Iris pigment epithelial cell (primary cell): ENCODE measurements at places on chromosomes 7 and 10.
A peak's percentile ranks its signal among the peaks of the same experiment; 100 is the strongest.

GRCh38 chr7:43693687-43694398, 35.5 kb downstream of the COA1 start:
- DNase-seq: peak; percentile 73

GRCh38 chr10:78600740-78601139, 468.0 kb upstream of the ZMIZ1 start:
- DNase-seq: no peak

GRCh38 chr10:35754519-35754918, 112.4 kb upstream of the FZD8 start:
- no peak for DNase-seq

GRCh38 chr10:33772370-33773252, 438.1 kb upstream of the NRP1 start:
- peak; percentile 7 for DNase-seq

- no peak for DNase-seq
Measured at GRCh38 chr10:97213431-97213830, 27.7 kb upstream of the SLIT1 start.

GRCh38 chr7:70776627-70777101, 355.3 kb upstream of the GALNT17 start:
- DNase-seq: no peak

DNA sequence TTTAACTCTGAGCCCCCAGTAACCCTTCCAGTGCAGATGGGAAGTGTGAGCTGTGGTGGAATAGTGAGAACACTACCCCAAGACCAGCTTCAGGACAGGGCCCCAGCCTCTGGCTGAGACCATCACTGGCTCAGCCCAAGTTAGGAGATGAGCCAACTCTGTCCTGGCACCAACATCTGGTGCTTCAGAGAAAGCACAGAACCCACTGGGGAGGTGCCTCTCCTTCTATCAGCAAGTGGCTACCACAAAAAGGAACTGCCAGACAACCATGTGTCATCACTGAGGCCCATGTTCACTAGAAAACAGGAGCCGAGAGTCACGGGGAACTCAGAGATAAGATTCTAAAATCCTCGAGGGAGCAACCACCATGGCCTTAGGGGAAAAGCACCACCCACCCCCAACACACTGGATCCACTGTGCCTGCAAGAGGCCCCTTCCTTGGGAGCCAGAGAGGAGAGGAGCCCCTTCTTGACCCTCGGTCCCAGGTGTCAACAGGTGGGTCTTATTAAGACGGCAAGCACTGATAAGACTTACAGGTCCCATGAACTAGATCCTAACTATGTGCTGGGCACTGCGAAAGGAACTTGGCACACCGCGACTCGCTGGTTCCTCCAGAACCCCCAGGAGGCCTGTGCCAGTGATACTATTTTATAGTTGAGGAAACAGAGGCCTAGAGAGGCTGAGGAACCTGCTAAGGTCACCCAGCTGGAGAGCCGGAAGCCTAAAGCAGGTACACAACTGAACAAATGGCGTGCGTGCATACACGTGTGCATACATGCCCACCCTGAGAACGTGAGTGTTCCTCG, 102.7 kb downstream of the FAM53B start:
- peak; percentile 58 for DNase-seq

- no peak for DNase-seq
Measured at GRCh38 chr10:34255035-34255434, 560.1 kb downstream of the PARD3 start.

DNA sequence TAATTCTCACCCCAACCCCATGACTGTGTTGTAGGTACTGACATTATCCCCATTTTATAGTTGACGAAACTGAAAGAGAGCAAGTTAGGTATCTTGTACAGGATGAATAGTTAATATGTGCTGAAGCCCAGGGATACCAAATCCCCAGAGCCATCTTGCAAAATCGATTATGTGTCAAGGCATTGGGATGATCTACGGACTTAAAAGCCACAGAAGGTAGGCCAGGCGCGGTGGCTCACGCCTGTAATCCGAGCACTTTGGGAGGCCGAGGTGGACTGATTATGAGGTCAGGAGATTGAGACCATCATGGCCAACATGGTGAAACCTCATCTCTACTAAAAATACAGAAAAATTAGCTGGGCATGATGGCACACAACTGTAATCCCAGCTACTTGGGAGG, 242.4 kb upstream of the RHOBTB1 start:
- no peak for DNase-seq

DNA sequence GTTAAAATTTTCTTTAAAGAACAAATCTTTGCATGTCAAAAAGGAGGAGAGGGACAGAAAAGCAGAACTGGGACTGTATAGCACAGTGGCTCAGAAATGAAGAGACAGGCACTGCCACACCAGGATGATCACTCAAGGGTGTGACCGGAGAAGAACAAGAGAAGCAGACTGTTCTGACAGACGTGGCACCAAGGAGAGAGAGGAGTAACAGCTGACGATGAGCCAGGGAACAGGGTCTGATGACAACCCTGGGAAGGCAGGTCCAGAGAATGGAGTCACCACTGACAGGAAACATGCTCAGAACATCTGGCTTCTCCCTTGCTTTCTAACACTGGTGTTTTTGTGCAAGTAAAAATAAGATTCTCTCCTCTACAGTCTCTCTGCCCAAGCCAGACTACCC, 14.6 kb upstream of the VAX1 start:
- no peak for DNase-seq

GRCh38 chr7:32033006-32033405, 37.2 kb downstream of the PDE1C start:
- no peak for DNase-seq

GRCh38 chr7:101915000-101915399, 97.6 kb downstream of the CUX1 start:
- no peak for DNase-seq

DNA sequence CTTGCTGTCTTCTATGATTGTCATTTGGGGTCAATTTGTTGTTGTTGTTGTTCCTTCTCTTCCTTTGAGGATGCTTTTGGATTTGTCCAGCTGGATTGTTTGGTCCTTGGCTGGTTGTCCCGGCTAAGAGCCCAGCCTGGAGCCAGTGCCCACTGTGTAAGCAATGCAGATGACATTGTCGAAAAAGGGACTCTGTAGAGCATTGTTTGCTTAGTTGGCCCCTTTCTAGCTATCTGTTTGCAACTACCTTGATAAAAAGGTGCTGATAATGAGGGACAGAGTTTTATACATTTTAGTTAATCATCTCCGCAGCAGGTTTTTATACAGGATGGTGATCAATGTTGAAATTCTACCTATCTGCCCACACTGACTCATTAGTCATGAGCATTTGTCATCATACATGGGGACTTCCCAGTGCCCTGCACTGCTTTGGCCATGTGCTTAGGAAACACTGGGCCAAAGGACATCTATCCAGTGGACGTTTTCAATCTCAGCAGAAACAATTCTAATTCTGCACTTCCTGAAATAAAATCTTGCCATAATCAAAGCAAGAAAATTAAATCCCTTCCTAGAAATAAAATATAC, 311.9 kb downstream of the GRM8 start:
- DNase-seq: no peak

GRCh38 chr7:9890092-9890491, 1083.6 kb upstream of the PHF14 start:
- DNase-seq: no peak

DNA sequence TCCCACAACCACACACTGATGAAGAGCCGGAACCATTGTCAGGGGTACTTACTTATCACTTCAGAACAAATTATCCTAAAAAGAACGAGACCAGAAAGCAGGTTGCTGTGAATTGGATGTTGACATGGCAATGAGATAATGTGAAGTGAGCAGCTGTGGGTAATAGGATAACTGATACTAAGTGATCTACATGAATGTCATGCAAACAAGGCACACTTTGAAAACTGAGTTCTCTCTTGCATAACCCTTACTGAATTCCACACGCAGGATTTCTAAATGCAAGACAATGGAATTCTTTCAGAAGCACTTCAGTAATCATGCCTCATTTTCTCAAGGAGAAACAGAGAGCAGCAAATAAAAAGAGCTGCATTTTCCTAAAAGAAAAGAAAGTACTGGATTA, 242.5 kb upstream of the TMEM229A start:
- no peak for DNase-seq

GRCh38 chr10:112966194-112966855, 16.3 kb downstream of the TCF7L2 start:
- no peak for DNase-seq

DNA sequence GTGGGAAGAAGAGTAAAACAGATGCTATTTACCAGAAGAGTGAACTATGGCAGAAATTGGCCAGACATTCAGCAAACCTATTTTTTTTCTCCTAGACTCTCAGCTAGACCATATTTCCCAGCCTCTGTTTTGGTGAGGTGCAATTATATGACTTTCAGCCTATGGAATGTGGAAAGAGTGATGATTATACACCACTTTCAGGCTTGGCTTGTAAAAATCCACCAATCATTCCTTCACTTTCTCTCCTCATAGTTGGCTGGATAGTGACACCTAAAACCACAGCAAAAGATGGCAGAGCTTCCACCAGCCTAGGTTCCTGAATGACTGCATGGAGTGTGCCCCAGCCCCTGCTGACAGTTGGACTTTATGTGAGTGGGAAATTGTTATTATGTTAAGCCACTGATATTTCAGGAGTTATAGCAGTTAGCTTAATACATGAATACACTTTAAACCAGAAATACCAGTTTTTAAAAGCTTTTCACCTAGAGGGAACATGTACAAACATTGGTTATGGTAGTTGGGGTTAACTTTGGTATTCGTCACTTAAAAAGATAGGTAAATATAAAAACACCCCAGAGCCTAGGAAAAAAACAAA, 19.1 kb upstream of the TNKS2 start:
- DNase-seq: no peak

DNA sequence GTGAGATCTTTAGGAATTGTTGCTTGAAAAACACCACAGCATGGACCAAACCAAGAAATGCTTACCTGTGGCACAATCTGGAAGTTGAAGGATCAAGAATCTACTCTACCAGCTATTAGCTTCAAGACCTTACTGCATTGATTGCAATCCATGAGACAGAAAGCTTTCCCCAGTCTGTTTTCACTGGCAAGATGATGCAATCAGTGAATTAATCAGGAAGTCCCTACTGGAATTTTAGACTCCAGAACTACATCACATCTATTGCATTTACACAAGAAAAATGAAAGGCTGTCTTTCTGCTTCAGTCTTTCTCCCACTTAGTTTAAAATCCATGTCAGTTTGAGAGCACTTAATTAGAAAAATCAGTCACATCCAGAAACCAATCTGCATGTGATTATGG, 191.7 kb downstream of the TFEC start:
- DNase-seq: peak; percentile 4

- DNase-seq: peak; percentile 43
Measured at GRCh38 chr10:110209926-110210673, 2.7 kb downstream of the MXI1 start.

- no peak for DNase-seq
Measured at GRCh38 chr10:131544495-131544894, 233.0 kb upstream of the TCERG1L start.

DNA sequence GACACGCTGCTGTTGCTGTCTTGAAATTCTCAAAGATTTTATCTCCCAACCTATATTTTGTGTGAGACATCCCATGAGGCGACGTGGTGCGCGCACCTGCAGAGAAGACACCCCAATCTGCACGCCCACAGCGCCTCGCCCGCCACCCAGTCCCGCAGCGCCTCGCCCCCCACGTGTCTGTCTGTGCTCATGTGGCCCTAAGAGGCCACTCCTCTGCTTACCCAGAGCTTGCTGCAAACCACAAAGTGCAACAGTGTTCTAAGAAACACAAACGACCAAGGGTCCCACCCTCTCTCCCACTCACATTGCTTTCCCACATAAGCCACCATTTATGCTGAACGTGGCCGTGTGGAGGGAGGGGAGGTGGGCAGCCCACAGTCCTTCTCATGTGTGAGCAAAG, 287.2 kb downstream of the PTPRN2 start:
- no peak for DNase-seq

DNA sequence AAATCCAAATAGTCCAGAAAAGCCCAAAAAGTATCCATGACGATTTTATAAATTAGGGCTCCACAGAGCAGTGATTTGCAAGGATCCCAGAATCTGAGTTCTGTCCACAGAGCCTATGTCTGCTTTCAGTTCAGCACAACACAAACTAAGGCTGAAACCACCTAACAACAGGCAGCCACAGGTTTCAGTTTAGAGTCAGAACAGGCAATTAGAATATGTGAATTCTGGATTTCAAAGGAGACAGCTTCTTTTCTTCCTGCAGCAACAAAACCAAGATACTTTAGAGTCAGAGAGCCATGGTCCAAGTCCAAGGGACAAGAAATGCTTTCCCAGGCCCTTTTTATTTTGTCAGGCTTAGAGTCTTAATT, 23.6 kb downstream of the IFIT3 start:
- peak; percentile 63 for DNase-seq
